ENCODE measurements at places on chromosomes 2 and 18.

- DNase-seq = no peak
Measured at GRCh38 chr2:182404092-182404491, 22.7 kb downstream of the PDE1A start.

- no peak for DNase-seq
Measured at GRCh38 chr2:9975328-9975727, 23.8 kb downstream of the GRHL1 start.

DNA sequence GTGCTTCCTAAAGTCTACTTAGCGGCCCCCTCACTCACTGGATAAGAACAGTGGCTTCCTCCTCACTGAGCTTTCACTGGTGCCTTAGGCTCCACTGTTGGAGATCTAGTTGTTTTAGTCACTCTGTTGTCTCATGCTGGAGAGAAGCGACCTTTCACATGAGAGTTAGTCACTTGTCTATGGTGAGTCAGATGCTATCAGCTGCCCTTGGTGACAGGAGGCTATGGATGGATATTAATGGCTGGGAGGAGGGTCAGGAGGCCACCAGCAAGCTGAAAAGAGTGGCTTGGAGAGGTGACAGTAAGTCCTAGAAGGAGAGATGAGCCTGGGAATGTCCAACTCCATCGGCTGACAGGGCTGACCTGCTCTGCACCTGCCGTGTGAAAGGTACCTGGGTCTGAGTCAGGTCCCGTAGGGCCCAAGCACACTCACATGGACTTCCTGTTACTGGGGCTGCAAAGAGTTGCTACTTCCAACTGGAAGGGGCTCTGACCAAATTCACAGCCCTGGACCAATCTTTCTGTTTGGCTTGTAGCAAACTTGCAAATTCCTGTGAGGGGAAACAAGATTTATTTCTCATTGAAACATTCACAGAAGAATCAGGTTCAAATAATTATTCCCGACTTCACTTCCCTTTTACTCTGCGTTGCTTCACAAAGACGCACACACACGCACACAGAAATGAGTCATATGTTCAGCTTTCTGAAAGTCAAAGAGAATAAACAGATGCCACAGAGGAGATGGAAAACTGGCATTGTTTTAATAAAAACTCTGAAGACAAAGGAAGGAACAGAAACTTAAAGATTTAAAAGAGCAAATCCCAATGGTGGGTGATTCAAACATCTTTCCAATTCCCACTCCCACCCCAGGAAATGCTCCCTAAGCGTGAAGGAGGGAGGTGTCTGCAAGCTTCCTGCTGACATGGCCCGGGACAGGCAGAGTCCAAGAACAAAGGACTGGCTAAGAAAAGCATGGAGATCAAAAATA is 203.5 kb upstream of the TWIST2 start:
- DNase-seq = no peak

GRCh38 chr2:227320305-227321094 is 4.6 kb upstream of the MFF start:
- DNase-seq = no peak

DNA sequence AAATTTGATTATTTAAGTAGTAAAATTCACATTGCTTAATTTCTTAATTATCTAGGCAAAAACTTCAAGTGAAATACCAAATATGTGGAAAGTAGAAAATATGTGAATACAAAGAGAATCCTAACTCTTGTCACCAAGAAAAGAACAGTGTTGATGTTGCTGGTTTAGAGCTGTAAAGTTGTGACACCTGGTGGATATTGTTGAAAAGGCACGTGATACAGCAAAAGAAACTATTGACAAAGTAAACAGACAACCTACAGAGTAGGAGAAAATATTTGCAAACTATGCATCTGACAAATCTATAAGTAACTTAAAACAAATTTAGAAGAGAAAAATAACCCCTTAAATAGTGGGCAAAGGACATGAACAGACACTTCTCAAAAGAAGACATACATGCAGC is 25.6 kb upstream of the ZC3H15 start:
- DNase-seq = no peak

- DNase-seq = no peak
Measured at GRCh38 chr2:63886445-63886844, 44.7 kb downstream of the UGP2 start.

DNA sequence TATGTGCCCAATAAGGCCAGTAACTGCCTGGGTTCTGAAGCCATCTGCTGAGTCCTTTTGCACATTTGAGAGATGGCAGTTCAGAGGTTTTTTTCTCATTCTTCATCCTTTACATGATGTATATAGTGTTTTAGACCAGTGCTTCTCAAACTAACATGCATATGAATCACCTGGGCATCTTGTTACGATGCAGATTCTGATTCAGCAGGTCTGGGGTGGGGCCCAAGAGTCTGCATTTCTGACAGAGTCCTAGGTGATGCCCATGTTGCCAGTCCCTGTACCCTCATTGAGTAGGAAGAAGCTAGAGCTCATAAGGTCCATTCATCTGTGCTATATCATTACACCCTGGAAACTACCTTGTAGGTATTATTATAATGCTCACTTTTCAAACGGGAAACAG is 3.8 kb downstream of the SMYD5 start:
- DNase-seq = no peak

DNA sequence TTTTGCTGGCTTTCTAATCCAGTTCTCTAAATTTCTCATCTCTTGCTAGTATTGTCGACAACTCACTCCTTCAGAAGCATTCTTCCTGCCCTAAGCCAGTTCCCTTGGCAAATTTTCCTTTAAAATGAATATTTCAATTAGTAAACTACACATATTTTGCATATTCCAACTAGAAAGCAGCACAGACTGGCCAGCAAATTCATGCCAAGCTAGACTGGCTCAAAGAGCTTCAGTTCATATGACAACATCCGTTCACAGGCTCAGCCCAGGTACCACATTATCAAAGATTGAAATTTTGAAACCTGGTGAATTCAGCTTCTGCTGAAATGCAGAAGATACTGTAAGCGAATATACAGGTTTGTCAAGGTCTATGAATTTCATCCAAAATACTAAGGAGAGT is 64.5 kb downstream of the AFF3 start:
- DNase-seq = no peak

DNA sequence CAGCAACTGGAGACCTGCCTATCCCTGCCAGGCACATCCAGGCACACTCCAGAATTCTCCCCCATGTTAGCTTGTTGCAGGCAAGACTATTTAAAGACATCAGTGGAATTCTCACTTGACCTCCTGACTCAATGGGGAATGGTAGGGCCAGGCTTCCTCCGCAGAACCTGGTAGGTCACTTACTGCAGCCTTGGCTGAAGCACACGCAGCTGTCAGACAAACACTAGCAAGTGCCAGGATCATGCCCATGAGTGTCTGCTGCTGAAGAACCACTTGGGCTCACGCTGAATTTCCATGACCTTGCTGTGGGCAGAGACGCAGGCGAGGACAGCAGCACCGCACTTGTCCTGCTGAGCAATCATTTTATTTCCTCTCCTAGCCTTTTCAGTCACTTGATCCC is 3.2 kb downstream of the LRRC30 start:
- no peak for DNase-seq

GRCh38 chr2:241891988-241892298 is 22.4 kb downstream of the RTP5 start:
- DNase-seq = no peak

GRCh38 chr2:32960647-32961403 is 14.1 kb downstream of the LTBP1 start:
- no peak for DNase-seq

DNA sequence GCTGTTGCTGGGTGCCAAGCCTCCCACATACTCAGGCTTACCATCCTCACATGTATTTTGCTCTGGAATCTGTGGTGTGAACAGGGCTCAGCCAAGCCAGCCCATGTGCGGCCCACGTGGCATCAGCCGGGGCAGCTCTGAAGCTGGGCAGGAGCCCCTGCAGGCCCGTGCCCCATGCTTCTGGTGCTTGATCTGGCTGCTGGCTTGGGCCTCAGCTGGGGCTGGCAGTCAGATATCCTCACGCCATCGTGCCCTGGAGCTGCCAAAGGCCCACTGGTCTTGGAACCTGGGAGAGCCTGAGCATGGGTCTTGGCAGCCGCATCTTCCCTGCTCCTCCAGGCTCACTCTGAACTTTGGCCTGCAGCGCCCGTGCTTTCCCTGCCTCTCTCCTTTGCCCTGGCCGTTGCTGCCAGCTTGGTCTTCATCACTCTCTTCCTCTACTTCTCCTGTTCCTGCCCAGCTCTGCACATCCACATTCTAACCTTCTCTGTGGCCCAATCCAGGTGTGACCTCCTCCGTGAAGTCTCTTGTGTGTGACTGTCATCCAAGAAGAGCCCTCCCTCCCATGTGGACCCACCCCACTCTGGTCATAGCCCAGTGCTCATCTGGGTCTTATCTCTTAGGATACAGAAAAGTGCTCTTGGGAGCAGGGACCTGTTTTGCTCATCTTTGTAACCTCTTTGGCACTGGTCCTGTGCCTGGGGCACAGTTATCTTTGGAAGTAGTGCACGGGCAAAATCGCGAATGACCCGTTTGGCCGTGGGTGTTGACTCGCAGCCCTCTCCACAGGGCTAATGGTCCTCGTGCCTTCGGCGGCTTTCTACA is 116.1 kb downstream of the RNF144A start:
- DNase-seq = no peak

- DNase-seq = no peak
Measured at GRCh38 chr2:38988716-38989115, 99.0 kb downstream of the ARHGEF33 start.

DNA sequence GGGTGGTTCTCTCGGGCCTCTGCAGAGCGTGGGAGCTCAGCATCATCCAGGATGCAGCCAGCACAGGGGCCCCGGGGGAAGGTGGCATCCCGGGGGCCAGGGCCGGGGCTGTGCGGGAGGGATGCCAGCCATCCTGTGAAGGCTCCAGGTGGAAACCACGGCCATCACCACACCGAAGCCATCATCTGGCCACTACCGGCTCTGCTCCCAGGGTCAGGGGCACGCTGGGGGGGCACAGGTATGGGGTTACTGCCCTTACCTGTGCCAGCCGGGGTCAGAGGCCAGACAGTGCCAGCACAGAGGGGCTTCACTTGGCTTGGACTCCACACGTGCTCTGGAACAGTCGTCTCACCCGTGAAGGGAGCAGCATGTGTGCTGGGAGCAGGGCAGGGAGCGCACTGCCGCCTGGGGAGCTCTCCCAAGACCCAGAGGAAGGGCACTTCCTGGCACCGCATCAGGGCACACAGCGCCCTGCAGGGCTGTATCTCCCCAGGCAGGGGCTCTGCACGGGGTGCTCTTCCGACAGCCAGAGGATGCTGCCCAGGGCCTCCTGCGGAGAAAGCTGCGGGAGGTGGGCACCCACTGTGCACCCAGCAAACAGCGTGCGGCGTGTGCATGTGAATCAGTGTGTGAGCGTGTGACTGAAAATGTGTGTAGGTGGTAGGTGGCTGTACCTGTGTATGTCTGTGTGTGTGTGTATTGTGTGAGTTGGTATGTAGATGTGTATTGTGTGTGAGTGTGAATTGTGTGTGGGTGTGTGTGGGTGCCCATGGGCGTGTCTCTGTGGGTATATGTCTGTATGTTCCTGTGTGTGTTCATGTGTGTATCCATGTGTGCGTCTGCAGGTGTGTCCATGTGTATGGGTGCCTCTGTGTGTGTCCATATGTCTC is 75.0 kb downstream of the PTGR3 start:
- no peak for DNase-seq

GRCh38 chr18:76446321-76447257 is 48.5 kb downstream of the ZNF516 start:
- DNase-seq = no peak

- no peak for DNase-seq
Measured at GRCh38 chr2:96668771-96669170, 26.2 kb downstream of the FER1L5 start.

DNA sequence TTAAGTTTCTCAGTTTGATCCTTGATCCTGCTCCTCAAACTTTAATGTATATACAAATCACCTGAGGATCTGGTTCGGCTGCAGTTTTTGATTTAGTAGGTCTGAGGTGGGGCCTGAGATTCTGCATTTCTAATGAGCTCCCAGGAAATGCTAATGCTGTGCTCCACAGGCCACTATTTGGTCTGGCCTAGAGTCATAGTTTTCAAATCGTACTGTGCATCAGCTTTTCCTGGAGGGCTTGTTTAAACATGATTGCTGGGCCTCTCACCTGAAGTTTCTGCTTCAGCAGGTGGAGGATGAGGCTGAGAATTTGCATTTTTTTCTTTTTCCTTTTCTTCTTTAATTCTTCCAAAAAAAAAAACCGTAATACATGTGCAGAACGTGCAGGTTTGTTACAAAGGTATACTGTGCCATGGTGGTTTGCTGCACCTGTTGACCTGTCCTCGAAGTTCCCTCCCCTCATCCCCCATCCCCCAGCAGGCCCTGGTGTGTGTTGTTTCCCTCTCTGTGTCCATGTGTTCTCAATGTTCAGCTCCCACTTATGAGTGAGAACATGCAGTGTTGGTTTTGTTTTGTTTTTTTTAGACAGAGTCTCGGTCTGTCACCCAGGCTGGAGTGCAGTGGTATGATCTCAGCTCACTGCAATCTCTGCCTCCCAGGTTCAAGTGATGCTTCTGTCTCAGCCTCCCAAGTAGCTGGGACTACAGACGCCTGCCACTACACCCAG is 42.2 kb upstream of the CD28 start:
- DNase-seq = no peak

GRCh38 chr2:113180131-113180946 is 6.6 kb downstream of the PSD4 start:
- DNase-seq = no peak

- DNase-seq = peak; percentile 57
Measured at GRCh38 chr18:35376742-35377695, at the start of gene ZNF396. TSS of gene ZNF396 (minus strand) at chr18:35377337. CDS start at chr18:35374292, 3,045 bp downstream.

DNA sequence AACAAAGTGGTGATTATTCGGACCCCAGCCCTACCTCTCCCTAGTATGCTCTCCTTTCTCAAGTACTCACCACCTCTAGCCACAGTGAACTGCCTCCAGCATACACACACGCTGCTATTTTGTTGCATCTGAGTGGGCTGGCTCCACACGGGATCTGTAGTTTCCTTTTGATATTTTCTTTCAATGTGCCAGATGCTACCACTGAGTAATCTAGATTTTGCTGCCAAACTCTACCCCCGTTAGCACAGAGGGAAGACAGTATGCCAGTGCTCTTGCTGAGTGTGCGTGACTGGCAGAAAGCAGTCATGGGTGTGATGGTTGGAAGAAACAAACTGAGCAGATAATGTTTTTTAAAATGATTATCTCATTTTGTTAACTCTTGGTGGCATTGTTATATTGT is 11.6 kb downstream of the CFLAR start:
- DNase-seq = no peak

DNA sequence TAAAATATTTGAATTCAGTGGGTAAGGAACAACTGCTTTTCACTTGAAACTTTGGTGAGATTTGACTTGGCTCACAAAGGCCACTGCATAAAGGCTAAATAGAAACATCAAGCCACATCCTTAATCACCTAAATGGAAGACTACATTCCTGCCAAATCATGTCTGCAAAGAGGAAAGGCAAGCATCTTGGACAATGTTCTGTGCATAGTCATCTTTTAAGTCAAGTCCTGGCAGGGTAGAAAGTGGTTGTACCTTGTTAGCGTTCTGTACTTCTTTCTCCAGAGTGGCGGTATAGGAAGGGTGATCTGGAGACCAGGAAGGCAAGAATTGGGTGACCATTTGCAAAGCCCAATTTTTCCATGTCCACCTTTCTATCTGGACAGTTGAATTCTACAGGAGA is 121.4 kb upstream of the SLC14A2 start:
- no peak for DNase-seq
